ENCODE measurements at places on chromosomes 1 and 21.

- DNase-seq, result no peak
Measured at GRCh38 chr1:218878369-218878768, 295.3 kb upstream of the LYPLAL1 start.

DNA sequence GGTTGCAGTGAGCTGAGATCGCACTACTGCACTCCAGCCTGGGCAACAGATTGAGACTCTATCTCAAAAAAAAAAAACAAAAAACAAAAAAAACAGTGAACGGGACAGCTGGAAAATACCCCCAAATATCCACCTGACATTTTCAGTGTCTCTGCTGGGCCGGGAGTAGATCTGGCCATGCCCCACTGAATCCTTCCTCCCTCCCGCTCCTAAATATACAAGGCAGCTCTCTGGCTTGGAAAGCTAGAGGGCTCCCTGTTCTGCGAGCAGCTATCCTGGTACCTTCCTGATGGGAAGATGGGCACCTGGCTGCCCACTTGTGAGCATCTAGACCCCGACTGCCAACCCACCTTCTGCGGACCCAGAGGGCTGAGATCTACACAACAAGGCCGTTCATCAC is 21.4 kb downstream of the SPSB1 start:
- no peak for DNase-seq

DNA sequence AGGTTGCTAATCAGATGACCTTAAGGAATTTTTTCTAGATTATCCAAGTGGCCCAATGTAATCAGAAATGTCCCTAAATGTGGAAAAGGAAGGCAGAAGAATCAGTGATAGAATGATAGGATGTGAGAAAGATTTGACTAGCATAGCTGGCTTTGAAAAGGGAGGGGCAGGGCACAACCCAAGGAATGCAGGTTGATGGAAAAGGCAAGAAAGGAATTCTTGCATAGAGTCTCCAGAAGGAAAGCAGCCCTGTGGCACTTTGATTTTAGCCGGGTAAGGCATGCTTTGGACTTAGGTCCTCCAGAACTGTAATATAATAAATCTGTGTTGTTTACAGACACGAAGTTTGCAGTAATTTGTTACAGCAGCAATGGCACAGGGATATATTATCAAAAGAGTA is 375.7 kb upstream of the B3GALT2 start:
- DNase-seq, result no peak

DNA sequence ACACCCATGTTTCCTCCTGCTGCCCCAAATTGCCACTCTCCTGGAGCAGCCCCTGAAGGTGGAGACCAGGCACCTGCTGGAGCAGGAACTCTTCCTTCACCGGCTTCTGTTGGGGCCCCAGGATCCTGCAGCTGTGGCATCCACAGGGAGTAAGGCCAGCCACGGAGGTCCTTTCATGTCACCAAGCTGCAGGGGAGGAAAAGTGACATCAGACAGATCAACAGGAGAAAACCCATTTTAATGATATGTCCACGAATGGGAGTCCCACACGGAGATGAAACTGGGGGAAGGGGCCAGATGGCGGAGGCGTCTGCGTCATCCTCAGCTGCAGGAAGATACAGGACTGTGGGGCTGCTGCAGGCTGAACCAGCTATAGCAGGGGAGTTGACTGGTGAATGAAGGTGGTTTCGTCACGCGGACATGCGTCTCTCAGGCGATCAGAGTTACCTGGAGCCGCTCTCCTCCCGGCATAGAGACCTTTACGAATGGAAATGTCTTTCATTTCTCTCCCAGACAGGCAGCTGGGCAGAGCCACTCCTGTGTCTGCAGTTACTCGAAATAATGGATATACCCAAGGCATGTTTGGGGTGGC is 9.9 kb downstream of the TP73 start:
- DNase-seq, result no peak

All from HuH-7.5 (cell line).